Lower lobe of right lung (tissue), 2 donors: ENCODE measurements at places on chromosomes 2 and 18.

DNA sequence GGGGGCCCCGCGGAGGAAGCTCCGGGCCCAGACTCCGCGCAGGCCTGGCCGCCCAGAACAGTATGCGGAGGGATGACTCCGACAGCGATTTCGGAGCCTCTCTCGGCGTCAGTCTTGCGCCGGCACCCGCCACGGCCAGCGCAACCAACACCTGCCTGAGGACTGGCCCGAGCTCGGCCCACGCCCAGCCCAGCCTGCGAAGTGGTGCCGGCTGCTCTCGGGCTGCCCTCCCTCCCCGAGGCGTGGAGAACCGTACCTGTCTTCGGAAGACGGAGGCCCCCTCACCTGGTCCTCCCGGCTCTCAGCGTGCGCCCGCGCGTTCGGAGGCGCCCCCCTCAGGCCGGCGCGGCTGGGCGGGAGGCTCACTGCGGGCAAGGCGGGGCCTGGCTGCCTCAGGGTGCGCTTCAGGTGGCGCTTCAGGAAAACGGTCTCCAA lies at the start of gene M1AP:
M1AP (minus strand) TSS at position 322 of the 435 bp plus-strand sequence. CDS start 8,055 bp downstream, outside the sequence.
- DNase-seq, result no peak

DNA sequence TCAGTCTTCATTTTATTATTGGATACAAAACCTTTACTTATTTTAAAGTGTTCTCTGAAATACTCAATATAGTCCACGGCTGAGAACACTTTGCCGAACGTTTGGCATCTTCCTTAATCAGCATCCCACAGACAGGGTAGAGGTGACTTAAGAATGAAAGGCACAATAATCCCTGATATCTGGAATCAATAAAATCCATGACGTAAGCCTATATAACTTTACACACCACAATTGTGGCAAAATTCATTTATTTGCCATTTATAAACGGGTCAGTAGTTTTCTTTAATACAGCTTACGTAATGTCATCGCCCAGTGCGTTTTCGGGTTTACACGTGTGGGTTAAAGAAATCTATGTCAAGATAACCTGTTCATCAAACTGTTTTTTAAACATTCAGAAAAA lies 1.3 kb downstream of the MGAT4A start:
- DNase-seq, result no peak

DNA sequence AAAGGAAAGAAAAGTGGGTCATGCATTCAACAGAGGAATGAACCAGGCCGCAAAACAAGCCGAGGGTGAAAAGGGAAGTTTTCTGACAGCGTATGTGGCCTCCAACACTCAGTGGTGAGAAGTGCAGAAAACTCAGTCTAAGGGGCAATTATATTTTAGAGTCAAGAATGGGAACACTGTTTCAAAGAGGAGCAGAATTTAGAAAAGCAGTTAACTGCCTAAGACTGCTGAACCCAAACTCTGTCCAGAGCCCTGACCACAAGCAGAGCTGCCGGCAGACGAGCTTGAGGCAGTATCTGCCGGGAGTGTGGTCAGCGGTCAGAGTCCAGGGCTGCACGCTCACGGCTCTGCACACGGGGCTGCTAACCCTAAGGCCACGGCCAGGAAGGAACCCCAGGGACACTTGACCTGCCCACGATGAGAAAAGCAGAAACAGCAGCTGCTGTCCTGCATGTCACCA lies 347.0 kb upstream of the ID2 start:
- DNase-seq, result no peak

DNA sequence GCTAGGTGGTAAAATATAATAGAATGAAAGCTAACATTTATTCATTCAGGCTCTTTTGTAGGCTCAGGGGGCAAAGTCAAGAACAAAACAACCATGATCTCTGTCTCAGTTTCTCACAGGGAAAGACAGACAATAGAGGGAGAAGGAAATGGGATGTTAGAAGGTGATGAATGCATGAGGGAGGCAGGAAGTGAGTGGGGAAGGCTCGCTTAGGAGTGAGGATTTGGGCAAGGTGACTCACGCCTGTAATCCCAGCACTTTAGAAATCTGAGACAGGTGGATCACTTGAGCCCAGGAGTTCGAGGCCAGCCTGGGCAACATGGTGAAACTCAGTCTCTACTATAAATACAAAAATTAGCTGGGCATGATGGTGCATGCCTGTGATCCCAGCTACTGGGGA lies 88.4 kb downstream of the CTIF start:
- no peak for DNase-seq

GRCh38 chr18:31064130-31064529 lies 21.6 kb upstream of the DSC3 start:
- no peak for DNase-seq

GRCh38 chr2:234829074-234829455 lies 122.8 kb upstream of the SH3BP4 start:
- DNase-seq, result no peak

DNA sequence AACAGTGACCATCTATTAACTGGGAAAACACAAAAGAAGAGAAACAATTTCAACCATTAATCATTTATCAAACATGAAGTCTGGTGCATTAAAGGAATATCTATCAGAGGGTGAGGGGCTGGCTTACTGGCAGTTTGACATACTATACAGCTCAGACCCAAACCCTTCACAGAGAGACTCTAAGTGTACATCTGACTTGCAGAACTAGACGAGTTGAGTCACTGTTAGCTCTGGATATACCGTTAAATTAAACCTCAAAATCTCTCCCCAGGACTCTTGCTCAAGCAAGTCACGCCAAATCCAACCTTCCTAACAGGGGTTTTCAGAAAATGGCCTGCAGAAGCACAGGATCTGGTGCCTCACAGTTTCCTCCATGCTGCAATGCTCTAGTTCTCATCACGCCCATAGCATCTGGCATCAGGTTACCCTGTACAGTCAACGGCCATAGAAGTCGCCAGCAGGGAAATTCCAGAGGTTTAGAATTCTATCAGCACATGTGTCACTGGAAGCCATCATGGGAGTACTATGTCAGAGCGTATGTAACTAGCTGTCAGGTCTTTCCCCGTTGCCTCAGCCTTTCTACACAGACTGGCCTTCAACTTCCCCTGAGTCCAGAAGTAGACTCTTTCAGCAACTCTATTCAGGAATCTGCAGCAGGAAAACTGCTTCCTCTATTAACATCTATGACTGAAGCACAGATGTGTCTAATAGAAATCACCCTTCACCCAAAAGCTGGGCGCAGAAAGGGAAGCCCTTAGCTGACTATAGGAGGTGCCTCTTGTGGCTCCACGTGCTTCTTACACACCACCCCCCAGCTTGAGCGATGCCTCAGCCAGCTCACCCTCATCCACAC lies 9.3 kb downstream of the TGOLN2 start:
- DNase-seq, result no peak

DNA sequence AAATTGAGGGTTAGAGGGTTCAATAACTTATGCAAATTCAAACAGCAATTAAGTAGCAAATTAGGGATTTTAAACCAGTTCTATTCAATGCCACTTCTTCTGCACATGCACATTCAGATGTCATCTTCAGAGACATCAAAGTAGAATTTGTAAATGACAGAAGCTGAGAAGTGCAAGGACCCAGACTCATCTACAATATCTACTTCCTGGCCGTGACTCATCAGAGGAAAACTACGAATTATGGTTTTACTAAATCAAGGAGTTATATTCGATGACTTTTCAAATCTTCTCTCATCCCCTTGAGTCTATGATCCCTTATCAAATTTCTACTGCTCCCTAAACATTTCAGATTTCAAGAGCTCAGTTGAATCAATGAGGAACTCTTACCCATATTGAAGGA lies 20.0 kb upstream of the STAT4 start:
- DNase-seq, result no peak

- DNase-seq, result no peak
Observed at GRCh38 chr2:95669441-95669991, 77.7 kb downstream of the TRIM43 start.

GRCh38 chr2:134401081-134401497 lies 147.2 kb downstream of the MGAT5 start:
- no peak for DNase-seq

- no peak for DNase-seq
Observed at GRCh38 chr2:48112911-48113680, 206.8 kb upstream of the FBXO11 start.

GRCh38 chr2:152556506-152556905 lies 160.8 kb downstream of the PRPF40A start:
- DNase-seq, result no peak

DNA sequence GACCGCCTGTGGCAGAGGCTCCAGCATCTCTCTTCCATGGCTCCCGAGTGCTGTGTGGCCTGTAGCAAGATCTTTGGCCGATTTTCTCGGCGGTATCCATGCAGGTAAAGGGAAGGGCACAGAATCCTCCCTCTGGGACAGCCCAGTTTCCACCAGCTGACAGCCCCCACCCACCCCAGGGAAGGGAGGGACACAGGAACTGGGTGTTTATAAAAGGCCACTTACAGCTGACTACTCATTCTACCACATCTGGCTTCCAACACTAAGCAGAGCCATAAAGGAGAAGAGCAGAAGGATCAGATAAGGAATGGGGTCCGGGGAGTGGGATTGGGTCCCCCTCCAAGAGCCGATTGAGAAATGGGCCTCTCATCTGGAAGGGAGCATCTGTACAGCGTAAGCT lies 20.2 kb downstream of the RUFY4 start:
- DNase-seq, result no peak
